ENCODE measurements at places on chromosomes 16 and 17.

DNA sequence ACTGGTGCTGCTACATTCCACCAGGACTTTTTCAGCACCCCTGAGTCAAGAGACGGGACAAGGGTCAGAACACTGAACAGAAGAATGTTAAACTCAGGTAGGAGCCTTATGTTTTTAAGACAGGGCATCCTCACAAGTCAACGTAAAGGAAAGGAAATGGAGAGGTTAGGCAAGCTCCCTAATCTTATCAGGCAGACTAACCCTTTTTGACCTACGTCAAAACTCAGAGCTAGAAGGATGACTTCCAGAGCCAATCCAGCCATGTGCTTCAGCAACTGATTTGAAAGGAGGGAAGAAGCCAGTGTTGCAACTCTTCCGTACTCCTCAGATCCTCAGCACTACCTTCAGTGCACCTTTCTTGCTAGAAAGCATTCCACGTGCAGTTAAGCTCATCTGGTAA, 46.8 kb downstream of the REXO5 start:
- DNase-seq, result no peak

GRCh38 chr17:73985466-73986015, 217.9 kb upstream of the RPL38 start:
- no peak for DNase-seq

DNA sequence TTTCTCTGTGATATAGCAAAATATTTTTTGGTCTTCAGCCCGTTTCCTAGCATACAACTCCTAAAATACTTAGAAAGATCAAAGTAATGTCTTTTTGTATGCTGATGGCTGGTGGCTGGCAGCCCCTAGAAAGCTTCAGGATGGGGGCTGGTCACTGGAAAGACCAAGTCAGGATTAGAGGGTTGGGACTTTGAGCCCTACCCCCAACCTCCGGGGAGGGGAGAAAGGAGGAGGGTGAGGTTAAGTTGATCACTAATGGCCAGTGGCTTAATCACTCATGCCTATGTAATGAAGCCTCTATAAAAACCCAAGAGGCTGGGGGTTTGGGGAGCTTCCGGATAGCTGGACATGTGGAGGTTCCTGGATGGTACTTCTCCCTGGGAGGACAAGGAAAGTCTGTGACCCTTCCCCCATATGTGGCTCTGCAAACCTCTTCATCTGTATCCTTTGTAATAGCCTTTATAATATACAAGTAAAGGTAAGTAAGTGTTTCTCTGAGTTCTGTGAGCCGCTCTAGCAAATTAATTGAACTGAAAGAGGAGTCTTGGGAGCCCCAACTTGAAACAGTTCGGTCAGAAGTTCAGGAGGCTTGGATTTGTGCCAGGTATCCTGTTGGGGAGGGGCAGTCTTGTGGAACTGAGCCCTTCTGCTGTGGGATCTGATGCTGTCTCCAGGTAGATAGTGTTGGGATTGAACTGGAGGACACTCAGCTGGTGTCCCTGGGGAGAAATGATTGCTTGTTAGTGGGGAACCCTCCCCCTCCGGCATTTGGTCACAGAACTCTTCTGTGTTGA, 3.5 kb downstream of the SLC7A6 start:
- no peak for DNase-seq

DNA sequence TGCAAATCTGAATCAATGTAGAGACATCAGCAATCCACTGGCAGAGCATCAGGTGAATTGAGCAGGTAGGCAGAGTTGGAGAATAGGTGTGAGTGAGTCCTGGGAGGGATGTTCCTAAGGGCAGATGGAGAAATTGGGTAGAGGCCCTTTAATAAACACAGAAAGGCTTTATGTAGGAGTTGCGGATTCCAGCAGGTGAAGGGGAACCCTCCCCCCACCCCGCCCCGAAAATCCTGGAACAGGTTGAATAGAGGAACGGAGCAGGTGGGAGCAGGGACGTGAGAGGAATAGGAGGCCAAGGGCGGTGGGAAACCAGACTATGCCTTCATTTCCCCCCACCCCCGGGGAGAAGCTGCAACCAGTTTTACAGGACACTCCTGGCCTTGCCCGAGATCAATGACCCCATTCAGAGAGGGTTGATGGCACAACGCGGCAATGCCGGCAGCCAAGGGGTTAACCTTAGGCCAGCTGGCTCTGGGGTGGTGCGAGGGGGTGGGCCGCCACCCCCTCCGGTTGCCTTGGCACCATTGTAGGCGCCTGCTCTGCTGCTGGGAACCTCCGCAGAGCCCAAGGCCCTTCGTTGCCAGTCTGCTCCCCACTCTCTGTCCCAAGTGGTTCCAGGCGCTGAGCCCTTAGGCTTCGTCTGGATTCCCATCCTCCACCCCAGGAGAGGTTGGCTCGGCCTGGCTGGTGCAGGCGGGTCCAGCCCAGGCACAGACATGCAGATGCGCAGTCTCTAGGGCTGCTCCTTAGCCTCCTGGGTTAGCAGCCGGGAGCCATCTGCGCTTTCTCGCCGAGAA, 814 bp upstream of the RUNDC3A start:
- no peak for DNase-seq

- DNase-seq, result no peak
Observed at GRCh38 chr16:26120729-26121128, 429.0 kb downstream of the HS3ST4 start.

GRCh38 chr16:59510008-59510424, 775.9 kb upstream of the GOT2 start:
- no peak for DNase-seq

- no peak for DNase-seq
Observed at GRCh38 chr17:13005530-13005929, 12.3 kb downstream of the ELAC2 start.

GRCh38 chr16:11107780-11108465, 148.1 kb downstream of the SOCS1 start:
- no peak for DNase-seq

DNA sequence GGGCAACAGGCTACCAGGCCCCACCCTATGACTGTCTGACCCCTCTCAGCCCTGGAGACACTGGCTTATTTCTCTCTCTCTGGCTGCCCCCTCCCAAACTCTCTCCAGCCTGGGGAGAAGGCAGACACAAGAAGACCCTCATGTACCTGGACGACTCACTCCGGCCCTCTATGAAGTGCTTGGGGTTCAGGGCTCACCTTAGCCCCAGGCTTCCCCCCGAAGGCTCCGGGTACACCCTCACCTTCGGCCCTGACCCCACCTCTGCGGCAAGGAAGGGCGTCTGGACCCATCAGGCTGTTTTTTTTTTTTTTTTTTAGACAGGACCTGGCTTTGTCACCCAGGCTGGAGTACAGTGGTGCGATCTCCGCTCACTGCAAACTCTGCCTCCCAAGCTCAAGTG, 906 bp upstream of the CARMIL2 start:
- DNase-seq, result no peak

- no peak for DNase-seq
Observed at GRCh38 chr16:31395647-31396046, 2.5 kb downstream of the ITGAD start.

GRCh38 chr16:53219795-53220454, 165.1 kb downstream of the CHD9 start:
- DNase-seq, result peak; percentile 45

GRCh38 chr16:57255686-57256415, 10.8 kb downstream of the ARL2BP start:
- DNase-seq, result no peak

DNA sequence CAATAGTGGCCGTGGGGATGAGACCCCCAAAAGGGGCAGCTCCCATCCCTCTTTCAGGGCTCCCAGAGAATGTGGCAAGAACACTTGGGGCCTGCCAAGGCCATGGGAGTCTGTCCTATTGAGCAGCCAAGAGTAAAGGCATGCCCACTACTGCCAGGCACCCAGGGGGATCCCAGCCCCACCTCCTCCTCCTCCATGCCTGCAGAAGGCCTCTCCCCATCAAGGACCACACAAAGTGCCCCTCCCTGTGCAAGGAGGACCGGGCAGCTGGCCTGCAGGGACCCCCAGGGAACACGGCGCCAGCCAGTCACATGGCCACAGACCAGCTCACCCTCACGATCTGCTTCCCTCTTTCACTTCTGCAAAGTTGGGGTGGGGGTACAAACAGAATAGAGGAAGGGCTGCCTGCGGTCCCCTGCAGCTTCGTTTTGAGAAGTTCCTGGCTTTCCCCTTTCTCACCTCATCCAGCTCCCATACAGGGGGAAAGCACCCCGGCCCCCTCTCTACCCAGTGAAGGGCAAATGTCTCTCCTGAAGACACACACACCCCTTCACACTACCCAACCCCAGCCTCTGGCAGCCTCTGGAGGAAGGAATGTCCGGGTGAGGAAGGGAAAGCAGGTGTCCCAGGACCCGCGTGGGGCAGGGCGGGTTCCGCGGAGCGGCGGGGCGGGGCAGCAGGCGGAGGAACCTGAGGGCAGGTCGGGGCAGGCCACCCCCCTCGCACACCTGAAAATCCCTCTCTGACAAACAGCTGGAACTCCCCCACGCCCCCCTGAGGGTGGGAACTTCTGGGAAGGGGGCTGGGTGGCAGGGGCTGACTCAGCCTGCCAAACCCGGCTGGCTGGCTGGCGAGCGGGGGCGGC, 2.0 kb downstream of the PPP1R9B start:
- peak; percentile 95 for DNase-seq

- DNase-seq, result no peak
Observed at GRCh38 chr16:89007371-89008249, 30.6 kb upstream of the CBFA2T3 start.

- no peak for DNase-seq
Observed at GRCh38 chr16:21203155-21203797, 8.1 kb downstream of the ZP2 start.

DNA sequence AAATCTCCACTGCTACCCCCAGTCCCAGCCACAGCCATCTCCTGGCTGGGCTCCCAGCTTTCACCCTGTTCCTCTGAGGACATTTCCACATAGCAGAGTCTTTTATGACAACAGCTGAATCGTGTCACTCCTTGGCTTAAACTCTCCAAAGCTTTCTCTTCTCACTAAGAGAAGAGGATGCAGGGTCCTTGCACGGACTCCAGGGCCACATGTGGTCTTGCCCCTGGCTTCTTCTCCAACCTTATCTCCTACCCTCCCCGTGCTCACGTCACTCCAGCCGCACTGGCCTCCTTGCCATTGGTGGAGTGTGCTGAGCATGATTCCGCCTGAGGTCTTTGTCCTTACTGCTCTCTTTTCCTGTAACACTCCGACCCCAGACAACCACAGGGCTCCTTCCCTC, 39.9 kb upstream of the CCDC182 start:
- no peak for DNase-seq

- peak; percentile 34 for DNase-seq
Observed at GRCh38 chr17:38508954-38509771, 80.9 kb downstream of the ARHGAP23 start.

DNA sequence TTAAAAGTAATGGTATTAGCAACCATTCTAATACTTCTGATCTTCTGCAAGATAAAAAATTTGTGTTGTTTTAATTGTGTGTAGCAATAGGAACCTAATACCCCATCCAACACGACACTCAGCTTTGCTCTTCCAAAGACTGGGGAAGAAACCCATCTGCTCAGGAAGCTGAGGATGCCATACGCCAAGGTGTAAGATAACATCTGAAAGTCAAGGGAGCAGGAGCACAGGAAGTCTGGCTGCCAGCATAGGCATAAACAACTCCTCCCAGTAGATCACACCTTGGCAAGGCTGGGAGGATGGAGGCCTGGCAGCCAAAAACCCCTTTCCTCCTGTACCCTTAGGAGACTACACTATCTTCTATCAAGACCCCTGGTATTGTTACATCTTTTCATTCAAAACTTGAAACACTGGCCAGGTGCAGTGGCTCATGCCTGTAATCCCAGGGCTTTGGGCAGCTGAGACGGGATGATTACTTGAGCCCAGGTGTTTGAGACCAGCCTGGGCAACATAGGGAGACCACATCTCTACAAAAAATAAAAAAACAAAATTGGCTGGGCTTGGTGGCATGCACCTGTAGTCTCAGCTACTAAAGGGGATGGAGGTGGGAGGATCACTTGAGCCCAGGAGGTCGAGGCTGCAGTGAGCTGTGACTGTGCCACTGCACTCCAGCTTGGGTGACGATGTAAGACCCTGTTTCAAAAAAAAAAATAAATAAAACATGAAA, 5.7 kb upstream of the SPHK1 start:
- DNase-seq, result no peak

- DNase-seq, result peak; percentile 13
Observed at GRCh38 chr17:35245196-35245486, 2.3 kb downstream of the SLFN5 start.

DNA sequence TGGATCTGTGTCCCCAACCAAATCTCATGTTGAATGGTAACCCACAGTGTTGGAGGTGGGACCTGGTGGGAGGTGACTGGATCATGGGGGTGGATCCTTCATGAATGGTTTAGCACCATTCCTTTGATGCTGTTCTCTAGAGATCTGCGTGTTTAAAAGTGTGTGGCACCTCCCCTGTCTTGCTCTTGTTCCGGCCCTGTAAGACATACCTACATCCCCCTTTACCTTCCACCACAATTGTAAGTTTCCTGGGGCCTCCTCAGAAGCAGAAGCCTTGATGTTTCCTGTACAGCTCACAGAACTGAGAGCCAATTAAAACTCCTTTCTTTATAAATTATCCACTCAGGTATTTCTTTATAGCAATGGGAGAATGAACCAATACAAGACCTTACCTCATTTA, 257.7 kb downstream of the XYLT1 start:
- DNase-seq, result no peak

DNA sequence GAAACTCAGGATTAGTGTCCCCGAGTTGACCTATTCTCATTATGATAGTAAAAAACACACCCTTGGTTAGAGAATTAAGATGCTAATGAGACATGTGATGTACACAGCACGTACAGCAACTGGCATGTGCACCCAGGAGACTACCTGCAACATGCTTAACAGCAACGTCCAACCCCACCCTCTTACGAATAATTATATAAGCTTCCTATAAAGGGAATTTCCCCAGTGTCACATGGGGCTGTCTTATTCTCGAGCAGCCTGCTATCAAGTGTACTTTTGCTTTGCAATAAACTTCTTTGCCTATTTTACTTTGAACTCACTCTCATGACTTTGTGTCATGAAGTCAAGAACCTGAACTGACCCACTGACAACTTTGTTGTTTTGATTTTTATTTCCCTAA, 62.4 kb upstream of the PMFBP1 start:
- no peak for DNase-seq

DNA sequence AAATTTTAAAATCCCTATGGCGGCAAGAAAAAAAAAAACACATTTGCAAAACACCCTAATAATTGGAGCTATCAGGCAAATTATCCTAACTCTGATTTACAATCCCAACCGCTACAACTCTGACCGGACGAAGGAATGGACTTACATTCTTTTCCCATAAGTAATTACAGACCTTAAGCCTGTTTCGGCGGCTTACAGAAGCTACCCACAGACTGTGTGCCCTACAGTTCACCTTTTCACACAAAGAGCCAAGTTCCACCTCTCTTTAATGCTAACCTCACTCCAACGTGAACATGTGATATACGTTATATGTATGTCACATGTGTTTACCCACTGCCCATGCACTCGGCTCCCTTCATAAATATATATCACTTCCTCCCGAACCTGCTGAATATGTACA, 8.7 kb upstream of the MEAK7 start:
- no peak for DNase-seq

GRCh38 chr16:68907781-68908181, 64.5 kb downstream of the TANGO6 start:
- no peak for DNase-seq

Data from NB4 (cell line).